ENCODE measurements at places on chromosomes 16 and 17.

GRCh38 chr16:84680165-84680842, 19.5 kb upstream of the USP10 start:
- no peak for DNase-seq

DNA sequence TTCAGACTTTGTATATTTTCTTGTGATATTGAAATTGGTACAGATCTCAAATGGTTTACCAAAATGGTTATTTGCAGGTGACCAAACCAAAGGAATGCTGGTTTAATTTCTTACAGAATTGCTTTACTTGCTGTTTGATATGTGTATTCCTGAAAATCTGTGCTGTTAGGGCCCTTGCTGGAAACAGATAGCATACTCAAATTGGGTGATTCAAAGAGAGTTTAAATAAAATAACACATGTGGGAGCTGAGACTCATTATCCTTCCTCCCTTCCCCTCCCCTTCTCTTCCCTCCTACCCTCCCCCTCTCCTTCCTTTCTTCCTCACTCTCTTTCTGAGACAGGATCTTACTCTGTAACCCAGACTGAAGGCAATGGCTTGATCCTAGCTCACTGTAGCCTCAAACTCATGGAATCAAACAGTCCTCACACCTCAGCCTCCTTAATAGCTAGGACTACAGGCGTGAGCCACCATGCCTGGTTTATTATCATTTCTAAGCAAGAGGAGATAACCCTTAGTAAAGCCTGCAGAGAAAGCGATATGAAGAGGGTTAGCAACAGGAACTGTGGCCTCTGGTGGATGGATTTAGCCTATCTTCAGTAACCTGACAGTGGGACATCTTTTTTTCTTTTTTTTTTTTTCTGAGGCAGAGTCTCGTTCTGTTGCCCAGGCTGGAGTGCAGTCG, 141.9 kb downstream of the BCAS3 start:
- DNase-seq, result no peak

GRCh38 chr17:63682981-63683380, 16.9 kb downstream of the LIMD2 start:
- no peak for DNase-seq

GRCh38 chr17:40321961-40322357, 13.0 kb downstream of the RARA start:
- DNase-seq, result no peak

- DNase-seq, result no peak
These were observed 132.8 kb downstream of the PRKCA start for GRCh38 chr17:66435182-66435581.

DNA sequence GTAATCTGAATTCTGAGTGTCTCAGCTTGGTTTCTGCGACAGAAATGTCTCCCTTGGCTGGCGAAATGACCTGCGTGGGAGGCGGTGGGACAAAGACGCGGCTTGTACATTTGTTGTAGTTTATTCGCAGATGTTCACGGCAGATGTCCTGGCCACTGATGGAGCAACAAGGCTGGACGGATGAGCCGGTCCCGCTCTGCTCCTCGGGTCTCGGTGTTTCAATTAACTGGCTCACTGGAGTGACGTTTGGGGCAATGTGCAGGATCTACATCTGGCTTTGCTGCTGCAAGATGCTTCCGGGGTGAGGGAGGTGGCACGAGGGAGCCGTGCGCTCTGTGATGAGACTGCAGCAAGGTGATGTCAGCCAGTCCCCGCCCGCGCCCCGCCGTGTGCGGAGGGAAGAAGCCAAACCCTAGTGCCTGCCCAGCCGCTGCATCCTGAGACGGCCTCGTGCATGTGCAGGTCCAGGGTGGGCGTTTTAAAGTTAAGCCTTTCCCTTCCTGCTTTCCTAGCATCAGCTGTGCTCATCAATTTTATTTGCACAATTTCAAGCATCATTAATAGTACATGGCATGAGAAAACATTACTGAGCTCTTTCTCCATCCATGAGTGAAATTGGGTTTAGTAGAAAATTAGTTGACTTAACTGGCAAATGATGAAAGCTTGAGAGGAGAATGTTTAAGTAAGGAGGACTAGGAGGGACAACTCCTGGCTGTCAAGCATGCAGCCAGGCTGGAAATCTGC, 44.4 kb downstream of the MGAT5B start:
- DNase-seq, result no peak

GRCh38 chr16:82241469-82242052, 71.5 kb upstream of the MPHOSPH6 start:
- no peak for DNase-seq

GRCh38 chr16:819336-820043, 19.0 kb upstream of the GNG13 start:
- no peak for DNase-seq

DNA sequence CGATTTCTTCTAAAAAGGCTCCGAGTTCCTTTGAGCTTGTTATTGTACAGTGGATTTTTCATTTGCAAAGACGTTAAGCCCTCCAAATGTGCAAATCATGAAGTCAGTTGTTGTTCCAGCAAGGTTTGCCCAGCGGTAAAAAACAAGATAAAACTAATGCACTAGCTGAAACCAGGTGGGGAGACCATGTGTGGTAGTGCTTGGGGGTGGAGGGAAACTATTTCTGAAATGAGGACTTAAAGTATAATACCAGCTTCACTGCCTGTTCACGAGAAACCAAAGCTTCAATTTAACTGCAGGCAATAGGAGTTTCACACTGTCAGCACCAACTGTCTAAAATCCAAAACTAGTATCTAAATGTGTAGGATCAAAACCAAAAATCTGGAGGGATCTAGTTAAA, 22.3 kb downstream of the SMARCE1 start:
- DNase-seq, result no peak

- DNase-seq, result no peak
These were observed 39.4 kb upstream of the PHB1 start for GRCh38 chr17:49454050-49454449.

GRCh38 chr16:35733278-35733965, 2274.0 kb downstream of the TP53TG3F start:
- no peak for DNase-seq

GRCh38 chr17:2412561-2413021, 11.7 kb upstream of the MNT start:
- DNase-seq, result no peak

GRCh38 chr17:51653878-51654277, 393.5 kb downstream of the UTP18 start:
- no peak for DNase-seq

GRCh38 chr16:28171816-28172215, 39.9 kb downstream of the XPO6 start:
- no peak for DNase-seq

- no peak for DNase-seq
These were observed 4.3 kb downstream of the CAMKK1 start for GRCh38 chr17:3888343-3889171.

DNA sequence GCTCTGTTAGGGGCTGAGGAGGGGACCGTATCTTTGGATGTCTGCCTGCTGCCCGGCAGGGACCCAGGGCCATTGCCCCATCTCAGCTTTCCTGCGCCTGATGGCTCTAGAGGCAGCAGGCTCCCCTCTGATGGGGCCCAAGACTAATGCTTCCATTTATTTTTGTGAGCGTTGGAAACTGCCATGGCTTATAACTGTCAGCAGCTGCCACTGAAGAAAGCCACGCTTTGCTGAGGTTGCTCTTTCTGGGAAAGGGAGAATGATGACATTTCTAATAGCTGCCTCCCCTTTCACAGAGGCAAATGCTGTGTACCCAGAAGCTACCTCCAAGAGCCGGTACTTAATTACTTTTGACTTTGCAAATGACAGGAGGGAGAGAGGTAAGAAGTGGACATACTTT, 103.8 kb downstream of the HAPSTR1 start:
- DNase-seq, result no peak

DNA sequence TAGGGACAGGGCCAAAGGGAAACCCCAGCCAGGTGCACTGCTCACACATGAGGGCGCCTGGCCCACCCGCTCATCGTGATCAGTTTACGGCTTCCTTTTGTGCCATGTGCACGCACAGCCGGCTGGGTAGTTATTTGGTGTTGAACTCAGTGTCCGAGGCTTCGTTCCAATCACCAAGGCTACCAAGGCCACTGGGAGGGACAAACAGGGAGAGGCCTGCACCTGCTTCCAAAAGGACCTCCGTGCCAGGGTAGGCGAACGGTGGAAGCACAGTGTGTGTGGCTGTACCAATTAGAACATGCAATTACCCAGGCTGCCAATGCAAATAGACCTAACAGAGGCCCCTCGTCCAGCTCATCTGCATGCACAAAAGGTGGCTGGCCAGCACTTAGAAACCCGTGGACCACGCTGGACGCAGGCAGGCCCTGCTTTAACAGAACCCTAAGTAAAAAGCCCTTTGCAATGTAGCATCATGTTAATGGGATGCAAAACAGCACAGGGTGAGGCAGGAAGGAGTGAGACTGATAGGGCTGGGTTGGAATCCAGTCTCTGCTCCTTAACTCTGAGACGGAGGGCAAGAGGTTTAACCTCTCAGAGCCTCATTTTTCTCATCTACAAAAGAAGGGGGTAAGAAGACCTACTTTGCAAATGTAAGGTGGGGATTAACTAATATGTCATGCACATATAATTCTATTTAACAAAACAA, 204.0 kb downstream of the XYLT1 start:
- DNase-seq, result no peak

- no peak for DNase-seq
These were observed 1.1 kb downstream of the VASN start for GRCh38 chr16:4372578-4373355.

DNA sequence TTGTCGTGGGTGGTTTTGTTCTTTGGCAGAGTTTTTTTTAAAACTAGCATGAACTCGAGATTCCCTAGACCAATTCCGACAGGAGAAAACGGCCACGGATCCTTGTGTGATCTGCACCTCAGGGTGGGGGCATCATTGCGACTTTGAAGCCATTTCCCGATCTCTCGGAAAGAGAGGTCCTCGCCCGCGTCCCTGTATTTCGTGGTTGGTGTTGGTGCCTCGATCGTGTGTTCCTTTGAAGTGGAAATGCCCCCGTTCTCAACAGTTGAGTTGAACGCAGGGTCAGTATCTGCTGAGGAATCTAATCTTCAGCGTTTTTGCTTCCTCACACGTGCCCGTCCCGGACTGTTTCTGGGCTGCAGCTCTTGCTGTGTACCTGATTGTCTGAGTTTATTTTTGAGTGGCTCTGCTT, 1.1 kb downstream of the CRAMP1 start:
- DNase-seq, result no peak

GRCh38 chr17:64599827-64600226, 62.3 kb downstream of the SMURF2 start:
- DNase-seq, result no peak

DNA sequence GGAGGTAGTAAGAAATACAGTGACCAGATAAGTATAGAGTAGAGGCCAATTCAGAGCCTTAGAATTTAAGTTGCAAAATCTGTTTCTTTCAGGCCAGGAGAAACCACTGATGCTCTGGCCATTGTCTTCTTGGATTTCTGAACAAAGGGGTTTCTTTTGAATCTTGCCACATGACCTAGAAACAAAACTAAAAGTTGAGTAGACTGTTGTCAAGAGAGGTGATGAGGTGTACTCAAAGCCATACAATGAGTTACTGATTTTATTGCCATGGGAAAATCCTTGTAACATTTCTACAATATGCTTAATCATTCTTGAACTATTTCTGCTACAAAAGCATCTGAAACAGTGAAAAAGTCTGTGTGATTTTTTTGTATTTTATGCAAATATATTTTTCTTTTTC, 881.3 kb downstream of the CDH11 start:
- no peak for DNase-seq

DNA sequence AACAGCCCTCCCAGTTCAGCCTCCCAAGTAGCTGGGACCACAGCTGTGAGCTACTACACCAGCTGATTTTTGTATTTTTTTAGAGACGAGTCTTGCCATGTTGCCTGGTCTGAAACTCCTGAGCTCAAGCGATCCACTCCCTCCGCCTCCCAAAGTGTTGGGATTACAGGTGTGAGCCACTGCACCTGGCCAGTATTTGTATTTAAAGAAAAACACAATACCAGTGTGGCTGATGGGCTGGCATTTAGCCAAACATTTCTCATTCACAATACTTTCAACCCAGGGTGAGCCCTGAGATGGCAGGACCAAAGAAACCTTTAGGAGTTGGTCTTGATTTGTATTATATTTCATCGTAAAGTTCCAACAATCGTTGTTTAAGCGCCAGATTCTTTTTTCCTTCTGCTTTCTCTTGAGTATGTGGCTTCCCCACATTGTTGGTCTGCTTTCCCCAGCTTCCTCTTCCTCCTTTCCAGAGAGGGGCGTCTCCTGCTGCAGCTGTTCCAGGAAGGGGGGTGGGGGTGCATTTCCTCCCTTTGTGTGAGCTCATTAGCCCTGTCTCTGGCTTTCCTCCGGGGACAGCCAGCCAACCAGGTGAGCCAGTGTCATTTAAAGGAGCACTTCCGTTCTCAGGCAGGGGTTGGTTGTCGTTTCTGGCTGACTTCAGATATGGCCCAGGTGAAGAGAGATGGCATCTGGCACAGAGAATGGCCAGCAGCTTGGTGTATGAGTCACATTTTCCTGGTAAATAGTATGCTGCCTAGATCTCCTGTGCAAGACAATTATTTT, 79.9 kb downstream of the GPRC5B start:
- no peak for DNase-seq

- DNase-seq, result no peak
These were observed 137.9 kb downstream of the CDH11 start for GRCh38 chr16:64983963-64984362.

DNA sequence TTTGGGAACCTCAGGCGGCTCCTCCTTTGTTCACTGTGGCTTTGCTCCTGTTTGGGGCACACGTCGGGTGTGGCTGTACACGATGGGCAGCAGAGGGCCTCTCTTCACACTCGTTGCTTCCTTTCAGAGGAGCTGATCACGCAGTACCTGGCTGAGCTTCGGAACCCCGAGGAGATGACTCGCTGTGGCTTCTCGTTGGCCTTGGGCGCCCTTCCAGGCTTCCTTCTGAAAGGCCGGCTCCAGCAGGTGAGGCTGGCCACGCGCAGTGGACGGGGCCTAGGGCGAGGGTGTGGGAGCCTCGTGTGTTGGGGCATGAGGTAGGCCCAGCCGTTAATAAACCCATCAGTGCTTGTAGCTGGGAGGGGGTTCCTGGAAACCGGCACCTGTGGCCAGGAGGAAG, 85.0 kb upstream of the ZNF750 start:
- DNase-seq, result no peak

DNA sequence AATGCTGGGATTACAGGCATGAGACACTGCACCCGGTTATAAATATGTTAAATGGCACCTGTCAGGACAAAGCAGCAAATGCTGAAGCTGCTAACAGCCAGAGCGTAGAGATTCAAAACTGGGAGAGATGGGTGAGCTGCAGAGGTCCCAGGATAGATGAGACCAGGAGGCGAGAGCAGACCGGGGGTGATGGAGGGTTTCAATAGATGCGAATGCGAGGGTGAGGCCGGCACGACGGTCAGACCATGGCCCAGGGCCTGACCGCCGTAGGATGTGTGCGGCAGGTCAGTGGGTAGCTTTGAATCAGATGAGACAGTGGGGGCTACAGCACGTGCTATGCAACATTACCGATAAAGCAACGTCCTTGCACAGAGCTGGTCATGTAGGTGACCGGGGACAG, 14.3 kb downstream of the CCDC40 start:
- DNase-seq, result no peak
